ENCODE measurements at places on chromosomes 6 and 20.

DNA sequence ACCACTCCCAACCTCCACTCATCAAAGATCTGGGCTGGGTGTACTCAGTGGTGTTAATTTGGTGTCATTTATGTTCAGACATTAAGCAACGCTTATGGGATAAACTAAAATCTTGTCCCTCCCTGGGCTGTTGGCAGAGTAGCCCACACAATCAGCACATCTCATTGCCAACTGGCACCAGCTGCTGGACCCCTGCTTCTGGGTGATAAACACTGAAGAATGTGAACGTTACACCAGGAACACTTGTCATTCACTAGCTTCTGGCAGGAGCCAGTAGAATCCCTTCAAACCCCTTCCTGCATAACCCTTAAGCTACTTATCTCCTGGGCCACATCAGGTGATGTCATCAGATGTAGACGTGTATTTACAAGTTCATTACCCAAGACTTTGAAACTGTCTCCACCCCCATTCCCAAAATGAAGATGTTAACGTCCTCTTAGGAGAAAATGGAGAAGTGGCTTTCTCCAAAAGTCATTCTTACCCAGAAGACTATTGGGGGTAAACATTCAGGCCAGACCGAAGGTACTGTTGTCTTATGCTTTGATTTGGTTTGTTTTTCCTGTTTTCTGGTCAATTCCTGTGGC lies 107.8 kb upstream of the CD93 start:
- DNase-seq, result no peak

GRCh38 chr6:53767941-53768340 lies 26.9 kb upstream of the LRRC1 start:
- DNase-seq, result no peak

DNA sequence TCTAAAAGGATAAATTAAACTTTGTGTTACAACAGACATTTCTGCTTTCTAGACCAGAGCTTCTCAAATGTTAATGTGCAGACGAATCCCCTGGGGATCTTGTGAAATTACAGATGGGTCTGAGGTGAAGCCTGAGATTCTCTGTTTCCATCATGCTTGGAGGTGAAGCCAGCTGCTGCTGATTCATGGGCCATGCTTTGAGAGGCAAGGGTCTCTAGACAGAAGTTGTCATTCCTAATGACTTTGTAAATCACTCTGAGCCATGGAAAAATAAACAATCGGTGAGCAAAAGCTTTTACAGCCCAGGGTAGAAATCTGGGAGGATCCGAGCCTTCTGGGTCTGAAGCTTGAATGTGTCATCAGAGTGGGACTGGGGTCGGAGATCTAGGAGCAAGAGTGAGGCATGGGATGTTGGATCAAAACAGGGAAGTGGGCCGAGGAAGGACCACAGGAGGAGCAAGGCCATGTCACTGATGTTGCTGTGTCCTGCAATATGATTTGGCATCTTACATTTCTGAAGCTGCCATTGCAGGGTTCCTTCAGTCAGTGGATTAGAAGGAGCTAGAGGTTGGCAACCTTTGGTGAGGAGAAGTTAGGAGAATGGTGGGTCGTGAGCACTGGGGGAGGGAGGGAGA lies 77.3 kb downstream of the TRMT11 start:
- DNase-seq, result peak; percentile 22

- DNase-seq, result no peak
Observed at GRCh38 chr6:113306552-113307145, 550.5 kb upstream of the MARCKS start.

DNA sequence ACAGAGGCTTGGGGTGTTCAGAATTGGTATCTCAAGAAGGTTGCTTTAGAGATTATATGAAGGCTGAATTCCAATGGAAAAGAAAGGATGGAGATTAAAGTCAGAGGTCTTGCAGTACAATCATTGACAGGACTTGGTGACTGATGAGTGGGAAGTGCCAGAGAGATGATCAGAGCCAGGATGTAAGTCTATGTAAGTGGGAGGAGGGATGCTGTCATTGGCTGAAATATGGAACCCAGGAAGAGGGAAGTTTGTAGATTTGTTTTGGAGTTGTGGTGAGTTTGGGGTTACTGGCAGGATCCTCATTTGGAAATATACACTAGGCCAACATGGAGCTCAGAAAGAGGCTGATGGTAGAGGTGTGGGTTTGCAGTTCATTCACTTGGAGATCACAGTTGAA lies 23.8 kb upstream of the TNFAIP3 start:
- DNase-seq, result no peak

DNA sequence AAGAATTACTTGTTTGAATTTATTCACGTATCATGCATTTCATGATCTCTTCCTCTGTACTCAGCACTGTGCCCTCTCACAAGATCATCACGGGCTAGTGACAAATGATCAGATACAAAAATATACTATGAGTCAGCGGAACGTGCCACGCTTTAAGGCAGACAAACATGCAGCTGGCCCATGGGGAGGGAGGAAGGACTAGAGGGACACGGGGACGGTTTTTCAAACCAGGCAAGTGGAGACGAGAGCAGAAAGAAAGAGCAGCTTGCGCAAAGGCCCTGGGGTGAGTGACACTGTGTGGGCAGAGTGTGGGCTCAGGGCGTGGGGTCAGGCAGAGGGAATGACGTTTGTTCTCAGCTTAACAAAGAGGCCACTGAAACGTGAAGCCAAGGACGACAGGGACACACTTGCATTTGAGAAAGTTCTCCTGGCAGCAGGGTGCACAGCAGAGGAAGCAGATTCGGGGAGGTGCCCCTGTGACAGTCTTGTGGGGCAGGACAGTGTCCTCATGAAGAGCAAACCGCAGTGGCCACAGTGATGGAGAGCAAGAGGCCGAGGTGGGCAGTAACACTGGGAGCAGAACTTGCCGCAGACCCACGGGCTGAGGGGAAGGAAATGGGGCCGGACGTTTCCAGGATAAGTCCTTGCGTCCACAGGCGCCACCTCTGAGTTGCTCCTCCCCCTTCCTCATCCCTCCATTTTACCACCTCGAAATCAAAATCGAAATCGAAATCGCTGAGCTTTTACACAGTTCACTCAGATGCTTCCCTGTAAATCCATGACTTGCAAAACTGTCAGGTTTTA lies 6.9 kb upstream of the RPS6KA2 start:
- no peak for DNase-seq

GRCh38 chr6:164749221-164750064 lies 560.0 kb downstream of the C6orf118 start:
- DNase-seq, result no peak

DNA sequence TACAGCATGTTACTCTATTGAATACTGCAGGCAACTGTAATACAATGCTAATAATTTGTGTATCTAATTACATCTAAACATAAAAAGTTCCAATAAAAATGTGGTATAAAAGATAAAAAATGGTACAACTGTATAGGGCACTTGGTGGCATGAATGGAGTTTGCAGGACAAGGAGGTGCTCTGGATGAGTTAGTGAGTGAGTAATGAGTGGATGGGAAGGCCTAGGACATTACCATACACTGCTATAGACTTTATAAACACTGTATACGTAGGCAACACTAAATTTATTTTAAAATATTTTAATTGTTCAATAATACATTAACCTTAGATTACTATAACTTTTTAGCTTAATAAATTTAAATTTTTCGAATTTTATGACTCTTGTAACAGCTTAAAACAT lies 579.6 kb upstream of the MAN1A1 start:
- DNase-seq, result no peak

DNA sequence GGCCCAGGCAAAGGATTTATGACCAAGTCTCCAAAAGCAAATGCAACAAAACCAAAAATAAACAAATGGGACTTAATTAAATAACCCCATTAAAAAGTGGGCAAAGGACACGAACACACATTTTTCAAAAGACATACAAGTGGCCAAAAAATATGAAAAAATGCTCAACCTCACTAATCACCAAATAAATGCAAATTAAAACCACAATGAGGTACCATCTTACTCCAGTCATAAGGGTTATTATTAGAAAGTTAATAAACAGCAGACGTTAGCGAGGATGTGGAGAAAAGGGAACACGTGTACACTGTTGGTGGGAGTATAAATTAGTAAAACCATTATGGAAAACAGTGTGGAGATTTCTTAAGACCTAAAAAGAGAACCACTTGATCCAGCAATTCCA lies 71.1 kb downstream of the CEP162 start:
- no peak for DNase-seq

DNA sequence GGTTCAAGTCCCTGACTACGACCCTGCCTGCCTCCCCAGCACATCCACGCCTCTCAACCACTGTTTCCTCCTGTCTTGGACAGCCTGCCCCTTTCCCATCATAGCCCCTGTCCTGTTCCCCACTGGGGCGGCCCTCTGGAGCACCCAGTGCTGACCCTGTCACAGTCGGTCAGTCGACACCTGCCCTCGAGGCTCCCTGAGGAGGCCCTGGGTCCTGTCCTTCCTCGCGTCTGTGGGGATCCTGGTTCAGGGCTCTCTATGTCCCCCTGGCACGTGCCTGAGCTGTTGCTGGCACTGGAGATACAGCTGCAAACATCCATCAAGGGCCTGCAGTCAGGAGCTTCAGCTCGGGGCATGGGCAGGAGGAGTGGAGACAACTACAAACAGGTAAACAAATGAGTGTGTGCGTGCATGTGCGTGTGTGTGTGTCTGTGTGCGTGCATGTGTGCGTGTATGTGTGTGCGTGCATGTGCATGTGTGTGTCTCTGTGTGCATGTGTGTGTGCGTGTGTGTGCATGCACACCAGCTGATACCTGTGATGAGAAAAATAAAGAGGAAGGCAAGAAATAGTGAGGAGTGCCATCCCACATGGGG lies 132.8 kb downstream of the PHACTR3 start:
- no peak for DNase-seq

- no peak for DNase-seq
Observed at GRCh38 chr6:132142768-132143167, 191.6 kb upstream of the CCN2 start.

DNA sequence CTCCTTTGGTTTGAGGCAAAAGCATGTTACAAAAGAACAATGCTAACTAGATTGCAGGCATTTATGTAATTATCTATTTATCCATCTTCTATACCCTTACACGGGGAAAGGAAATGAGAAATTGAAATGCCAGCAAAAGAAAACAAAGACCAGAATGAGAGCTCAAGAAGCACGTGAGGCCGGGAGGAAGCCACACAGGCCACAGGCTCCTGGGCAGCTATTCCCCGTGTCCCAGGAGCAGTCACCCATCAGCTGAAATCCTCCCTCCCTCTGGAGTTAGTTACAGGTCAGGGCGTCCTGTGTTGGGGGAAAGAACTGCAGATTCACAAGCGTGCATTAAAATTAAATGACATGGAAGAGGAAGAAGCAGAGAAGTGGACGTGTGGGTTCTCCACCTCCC lies 64.7 kb upstream of the RPS6KA2 start:
- peak; percentile 23 for DNase-seq

GRCh38 chr6:70459235-70459634 lies 45.9 kb downstream of the FAM135A start:
- DNase-seq, result no peak

DNA sequence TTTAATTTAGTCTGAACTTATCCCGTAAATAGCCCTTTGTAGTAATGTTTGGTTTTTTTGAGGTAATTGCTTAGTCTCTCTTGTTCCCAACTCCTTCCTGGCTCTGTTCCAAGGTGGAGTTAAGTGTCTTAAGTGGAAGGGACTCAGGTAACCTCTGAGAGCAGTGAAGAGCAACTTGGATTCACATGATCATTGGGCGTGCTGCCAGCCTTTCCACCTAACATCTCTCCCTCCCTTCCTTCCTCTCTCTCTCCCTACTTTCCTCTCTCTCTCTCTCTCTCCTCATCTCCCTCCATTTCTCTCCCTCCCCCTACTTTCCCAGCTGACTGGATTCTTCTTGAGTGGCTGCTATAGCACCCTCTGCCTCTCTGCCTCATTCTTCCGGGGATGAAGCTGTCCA lies 232.9 kb upstream of the SASH1 start:
- DNase-seq, result no peak

GRCh38 chr6:17022604-17023003 lies 79.2 kb upstream of the STMND1 start:
- no peak for DNase-seq
